Activated CD4-positive, alpha-beta T cell treated with anti-CD3 and anti-CD28 coated beads for 4 hours (primary cell): ENCODE measurements at places on chromosomes 2 and 18.
A peak's percentile ranks its signal among the peaks of the same experiment; 100 is the strongest.

DNA sequence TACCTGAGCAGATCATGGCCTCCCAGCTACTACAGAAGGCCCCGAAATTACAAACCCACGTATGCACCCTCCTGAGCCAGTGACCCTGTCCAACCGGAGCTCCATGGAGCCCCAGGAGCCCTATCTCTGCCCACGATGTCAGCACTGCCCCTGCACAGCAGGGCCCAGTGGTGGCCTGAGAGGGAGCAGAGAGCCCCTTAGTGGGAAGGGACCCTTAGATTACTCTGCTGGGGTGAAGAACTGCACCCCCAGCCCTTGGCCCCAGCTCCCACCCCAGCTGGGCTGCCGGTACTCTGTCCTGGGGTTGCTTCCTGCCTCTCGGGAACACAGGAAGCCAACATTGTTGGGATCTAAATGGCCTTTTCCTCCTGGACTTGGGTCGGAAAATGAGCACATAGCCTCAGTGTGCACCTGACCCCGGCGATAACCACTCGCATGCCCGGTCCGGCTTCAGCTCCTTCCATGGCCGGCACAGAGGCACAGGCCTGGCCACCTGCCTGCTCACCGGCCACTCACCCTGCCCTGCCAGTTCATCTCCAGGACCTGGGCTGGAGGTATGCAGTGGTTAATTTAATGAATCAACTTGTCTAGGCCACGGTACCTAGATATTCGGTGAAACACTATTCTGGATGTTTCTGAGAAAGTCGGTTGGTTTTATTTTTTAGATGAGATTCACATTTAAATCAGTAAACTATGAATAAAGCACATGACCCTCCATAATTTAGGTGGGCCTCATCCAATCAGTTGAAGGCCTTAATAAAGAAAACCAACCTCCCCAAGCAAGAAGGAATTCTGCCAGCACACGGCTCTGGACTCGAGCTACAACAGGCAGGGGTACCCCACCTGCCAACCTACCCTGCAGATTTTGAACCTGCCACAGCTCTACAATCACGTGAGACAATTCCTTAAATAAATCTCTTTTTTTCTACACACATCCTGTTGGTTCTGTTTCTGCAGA, 19.2 kb downstream of the TNS1 start:
- no peak for DNase-seq

GRCh38 chr18:71784777-71785176, 759.4 kb downstream of the CBLN2 start:
- DNase-seq = no peak

DNA sequence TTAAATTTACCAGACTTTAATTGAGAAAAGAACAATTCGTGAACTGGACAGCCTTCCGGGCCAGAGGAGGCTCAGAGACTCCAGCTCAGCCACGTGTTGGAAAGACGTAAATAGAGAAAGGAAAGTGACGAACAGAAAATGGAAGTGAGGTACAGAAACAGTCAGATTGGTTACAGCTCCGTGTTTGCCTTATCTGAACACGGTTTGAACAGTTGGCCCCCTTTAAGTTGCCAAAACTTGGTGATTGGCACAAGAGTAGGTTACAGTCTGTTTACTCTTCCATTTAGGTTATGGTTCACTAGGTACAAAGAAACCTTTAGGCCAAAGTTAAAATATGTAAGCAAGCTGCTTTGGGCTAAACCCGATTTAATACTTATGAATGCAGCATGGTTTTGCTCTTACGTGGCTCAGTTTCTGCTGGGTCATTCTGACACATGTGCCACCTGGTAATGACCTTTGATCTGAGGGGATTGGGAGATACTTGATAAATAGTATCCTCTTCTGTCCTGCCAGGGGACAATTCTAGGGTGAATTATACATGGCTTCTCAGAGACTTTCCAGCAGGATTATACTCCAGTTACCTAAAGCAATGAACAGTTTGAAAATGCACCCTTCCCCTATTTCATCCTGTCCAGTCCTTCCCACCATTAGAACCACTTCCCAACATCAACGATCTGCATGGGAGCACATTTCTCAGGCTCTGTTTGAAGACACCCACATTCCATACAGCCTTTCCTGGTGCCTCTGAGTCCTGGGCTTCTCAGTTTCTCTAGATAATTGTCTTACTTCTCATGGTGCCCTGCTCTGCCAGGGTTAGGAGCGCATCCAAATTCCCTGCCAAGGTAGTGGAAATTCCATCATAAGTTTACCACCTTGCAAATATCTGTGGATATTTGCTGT, 65.1 kb upstream of the TGIF1 start:
- DNase-seq = no peak

DNA sequence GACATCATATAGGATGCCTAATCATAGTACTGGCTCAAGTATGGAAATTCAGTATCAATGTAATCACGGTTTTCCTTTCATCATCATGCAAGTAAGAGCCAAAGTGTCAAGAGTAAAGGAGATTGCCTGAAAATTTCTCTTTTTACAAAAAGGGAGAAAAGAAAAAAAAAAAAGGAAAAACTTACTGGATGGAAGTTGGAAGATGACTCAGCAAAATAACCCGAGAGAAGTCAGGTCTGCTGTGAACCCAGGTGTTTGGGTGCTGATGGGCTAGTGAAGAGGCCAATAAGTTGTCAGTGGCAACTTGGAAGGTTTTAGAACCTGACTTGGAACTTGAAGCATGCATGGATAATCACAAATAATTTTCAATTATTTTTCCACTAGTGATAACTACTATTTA, 441.9 kb upstream of the SLC14A2 start:
- DNase-seq = no peak

- DNase-seq = no peak
Measured at GRCh38 chr2:86336675-86337243, 667 bp downstream of the REEP1 start.

GRCh38 chr2:231235217-231235616, 36.8 kb downstream of the ARMC9 start:
- no peak for DNase-seq

DNA sequence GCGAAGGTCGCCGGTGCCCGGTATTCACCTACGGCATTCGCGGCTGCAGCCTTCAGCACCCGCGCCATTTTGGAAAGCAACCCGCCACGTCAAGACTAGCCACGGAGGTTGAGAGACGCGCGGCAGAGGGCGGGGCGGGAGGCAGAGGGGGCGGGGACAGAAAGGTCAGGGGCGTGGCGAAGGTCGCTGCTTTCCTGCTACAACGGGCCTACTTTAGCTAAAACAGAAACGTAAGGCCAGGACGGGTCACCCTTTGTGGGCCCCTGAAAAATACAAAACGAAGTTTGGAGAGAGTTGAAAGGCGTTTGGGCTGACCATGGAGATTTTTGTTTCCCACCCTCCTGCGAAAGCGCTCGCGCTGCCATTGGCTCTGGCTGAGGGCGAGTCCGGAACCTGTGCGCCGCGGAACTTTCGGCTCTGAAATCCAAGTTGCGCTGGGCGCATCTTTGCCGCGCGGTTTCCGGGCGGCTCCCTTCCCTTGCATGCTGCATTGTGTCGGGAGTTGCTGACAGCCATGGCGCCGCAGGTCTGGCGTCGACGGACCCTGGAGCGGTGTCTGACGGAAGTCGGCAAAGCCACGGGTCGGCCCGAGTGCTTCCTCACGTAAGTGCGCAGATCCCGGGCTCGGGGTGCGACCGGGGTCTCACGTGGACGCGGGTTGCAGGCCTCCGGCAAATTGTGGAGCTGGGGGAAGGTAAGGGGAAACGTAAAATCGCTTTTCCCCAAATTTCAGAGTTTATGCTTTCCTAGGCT, at the start of the genes MCEE and MPHOSPH10:
Gene MCEE (minus strand): TSS at position 78 of the 753 bp plus-strand sequence. CDS start 10 bp downstream, at position 68.
Gene MPHOSPH10 (plus strand): TSS at position 483 of the 753 bp plus-strand sequence. CDS start 32 bp downstream, at position 515.
- DNase-seq = peak; percentile 87

GRCh38 chr2:74619651-74620297, 28.4 kb downstream of the M1AP start:
- DNase-seq = no peak

DNA sequence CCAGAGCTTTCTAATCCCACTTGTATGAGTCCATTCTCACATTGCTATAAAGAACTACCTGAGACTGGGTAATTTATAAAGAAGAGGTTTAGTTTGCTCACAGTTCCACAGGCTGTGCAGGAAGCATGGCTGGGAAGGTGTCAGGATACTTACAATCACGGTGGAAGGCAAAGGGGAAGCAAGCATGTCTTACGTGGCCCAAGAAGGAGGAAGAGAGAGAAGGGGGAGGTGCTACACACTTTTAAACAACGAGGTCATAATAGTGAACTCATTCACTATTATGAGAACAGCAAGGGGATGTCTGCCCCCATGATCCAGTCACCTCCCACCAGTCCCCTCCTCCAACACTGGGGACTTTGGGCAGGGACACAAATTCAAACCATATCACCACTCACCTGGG, 67.8 kb downstream of the TTC32 start:
- no peak for DNase-seq

- DNase-seq = no peak
Measured at GRCh38 chr18:58639751-58640427, 11.0 kb upstream of the ALPK2 start.

DNA sequence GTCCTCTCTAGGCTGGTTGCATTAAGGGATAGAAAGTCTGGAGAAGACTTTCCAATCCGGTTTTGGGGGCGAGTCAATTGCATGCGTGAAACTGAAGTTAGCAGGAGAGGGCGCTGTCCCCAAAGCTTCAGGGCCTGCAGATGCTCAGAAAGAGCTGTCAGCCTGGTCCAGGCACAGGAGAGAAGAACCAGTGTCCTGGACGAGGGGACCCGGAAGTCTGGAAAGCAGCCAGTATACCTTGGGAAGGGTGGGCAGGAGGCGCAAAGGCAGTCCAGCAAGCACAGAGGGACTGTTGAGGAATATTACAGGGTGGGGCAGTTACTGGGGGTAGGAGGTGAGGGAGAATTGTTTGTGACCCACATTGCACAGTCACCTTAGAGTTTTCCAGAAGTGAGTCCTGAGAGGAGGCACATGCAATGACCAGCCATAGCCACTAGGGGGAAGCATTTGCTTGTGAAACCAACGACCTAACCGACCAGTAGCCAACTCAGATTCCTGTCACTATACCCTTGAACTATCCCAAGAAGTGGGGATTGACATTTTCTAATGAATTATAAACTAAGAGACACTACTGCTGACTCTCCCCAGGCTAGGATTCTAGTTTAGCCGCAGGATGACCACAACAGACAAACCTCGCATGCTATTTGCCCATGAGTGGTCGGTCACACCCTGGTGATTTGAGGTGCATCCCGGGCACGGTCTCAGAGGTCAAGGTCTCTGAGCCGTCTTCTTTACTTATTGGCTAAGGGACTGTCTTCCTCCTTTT, 172.8 kb downstream of the RDH14 start:
- DNase-seq = peak; percentile 63

DNA sequence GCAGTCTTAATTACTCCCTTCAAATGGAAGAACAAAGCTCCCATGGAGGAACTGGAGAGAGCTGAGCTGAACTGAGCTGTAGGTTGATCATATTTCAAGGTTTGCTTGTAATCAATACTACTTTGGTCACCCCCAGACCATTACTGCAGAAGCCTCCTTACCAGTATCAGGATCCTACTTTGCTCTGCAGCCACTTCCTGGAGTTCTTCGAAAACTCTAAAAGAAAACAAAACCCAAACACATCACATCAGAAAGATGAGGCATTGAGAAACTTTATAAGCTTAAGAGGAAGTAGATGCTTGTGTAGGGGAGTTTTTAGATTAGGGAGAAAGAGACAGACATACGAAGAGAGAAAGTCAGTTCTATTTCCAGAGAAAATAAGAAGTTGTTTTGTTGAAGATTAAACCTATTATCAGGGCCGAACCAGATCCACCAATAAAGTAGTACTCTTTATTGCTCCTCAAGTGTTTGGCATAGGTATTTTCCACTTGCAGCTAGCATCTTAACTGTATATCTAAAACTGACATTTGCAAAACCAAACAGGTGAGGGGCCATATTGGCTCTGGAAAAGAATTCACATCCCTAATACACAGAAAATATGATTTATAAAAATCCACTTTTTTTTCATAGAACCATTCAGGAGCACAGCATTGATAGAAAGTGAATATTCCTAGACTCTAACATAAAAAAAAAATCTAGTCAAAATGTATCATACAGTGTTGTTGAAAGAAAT, 166.9 kb upstream of the KLF7 start:
- no peak for DNase-seq

- no peak for DNase-seq
Measured at GRCh38 chr2:3076848-3077642, 300.6 kb downstream of the EIPR1 start.

GRCh38 chr2:45459860-45460259, 151.2 kb downstream of the SRBD1 start:
- no peak for DNase-seq

DNA sequence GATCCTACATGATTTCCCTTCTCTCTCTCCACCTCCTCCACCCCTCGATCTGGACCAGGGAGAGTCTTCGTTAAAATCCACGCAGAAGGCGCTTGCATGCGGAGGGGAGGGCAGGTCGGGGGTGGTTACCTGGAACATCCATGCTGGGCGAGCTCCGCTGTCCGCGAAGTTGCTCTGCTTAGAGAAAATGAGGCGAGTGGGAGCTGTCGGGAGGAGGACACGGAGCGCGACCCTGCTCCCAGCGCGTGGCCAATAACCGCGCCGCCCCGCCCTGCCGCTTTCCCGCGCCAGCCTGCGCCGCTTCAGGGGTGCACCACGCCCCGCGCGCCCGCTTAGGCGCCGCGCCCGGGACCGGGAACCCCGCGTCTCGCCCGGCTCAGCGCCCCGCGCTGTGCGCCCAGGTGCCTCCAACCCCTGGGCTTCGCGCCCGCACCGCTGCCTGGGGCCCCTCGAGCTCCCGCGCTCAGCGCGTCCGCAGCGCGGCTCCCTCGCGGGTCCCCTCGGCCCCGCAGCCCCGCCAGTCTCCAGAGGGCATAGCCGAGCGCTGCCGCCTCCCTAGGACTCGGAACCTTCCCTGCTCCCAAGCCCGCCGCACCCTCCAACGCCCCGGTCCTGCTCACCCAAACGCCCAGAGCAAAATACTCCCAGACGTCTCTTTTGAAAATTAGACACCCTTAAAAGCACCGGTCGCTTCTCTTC, 636 bp downstream of the CBLN2 start:
- DNase-seq = no peak

DNA sequence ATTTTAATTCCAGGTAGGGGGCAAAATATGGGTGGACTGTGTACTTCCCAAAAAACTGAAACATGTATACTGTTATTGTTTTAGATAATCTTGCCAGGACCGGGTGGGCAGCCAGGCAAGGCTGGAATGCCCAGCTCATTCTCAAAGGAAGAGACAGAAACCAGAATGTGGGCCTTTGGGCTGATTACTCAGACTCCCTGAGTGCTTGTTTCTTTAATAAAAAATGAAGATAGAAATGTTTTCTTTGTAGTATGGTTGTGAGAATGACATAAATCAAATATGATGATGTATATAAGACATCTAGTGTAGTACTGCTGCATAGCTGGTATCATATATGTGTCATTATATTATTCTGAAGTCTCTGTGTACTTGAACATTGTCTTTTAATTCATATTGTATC, 231.6 kb upstream of the NT5C1B start:
- DNase-seq = no peak

- DNase-seq = no peak
Measured at GRCh38 chr18:45976566-45976965, 9.4 kb upstream of the EPG5 start.

- no peak for DNase-seq
Measured at GRCh38 chr2:5561006-5561405, 131.2 kb upstream of the SOX11 start.

DNA sequence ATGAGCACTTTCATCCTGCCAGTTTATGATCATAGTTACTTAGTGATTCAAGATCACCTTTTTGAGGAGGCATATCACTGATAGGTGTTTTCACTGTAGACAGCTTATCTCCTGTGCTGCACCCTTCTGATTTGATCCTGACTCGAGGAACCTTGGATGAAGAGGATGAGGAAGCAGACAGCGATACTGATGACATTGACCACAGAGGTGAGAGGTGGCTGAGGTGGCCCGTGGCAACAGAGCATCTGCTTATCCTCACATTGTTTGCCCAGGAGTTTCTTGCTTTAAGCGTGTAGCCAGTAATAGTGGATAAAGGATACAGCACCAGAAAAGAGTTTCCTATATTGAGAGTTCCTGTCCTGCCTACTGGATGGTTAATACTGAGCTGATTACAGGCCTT, 15.7 kb downstream of the SUPT7L start:
- DNase-seq = no peak
